ENCODE measurements at places on chromosomes 2 and 18.

DNA sequence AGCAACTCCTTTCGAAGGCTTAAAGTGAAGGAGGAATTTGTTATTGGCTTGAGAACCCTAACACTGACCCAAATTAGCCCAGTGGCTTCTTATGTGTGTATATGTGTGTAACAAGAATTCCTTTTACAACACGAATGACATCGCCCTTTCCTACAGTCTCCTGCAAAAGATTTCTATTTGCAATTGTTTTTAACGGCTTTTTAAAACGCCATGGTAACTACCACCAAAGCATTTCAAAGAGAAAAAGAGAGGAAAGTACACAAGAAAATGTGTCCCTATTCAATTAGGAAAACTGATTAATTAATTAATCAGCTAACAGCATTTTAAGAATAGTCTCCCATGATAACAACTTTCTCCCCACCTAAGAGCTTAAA lies 58.1 kb downstream of the PAX3 start:
- no peak for DNase-seq

DNA sequence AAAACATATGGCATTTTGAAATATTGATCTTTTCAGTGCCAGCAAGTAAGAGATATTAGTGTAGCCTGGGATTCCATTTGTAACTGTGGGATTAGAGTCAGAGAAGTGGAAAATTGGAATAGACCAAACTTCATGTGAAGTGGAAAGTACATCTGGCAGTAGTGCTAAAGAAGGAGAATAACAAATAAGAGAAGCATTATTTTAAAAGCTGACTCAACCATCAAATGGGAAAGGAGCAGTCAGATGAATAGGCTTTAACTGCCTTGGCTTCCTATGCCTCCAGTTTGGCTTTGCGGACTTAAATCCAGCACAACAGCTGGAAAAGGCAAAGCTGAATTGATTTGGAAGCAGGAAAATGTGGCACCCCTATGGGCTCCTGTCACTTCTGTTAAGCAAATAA lies 623.1 kb downstream of the TSN start:
- no peak for DNase-seq

DNA sequence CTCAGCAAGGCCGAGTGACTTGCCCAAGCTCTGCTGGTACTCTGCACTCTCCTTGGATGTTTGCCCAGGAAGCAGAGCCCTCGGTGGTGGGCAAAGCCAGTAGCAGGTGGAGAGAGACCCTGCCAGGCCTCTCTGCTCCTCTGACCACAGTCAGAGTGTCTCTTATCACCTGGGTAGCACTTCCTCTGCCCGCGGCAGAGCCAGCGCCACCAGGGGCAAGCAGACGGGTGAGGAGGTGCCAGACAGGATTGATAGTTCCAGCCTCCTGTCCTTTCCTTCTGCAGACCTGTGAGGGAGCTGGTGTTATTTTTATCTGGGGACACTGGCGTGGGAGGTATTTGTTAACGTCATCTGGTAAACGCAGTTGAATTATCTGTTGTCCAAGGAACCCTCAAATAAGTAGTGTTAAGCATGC lies 152.9 kb downstream of the SMAD7 start:
- DNase-seq = no peak

DNA sequence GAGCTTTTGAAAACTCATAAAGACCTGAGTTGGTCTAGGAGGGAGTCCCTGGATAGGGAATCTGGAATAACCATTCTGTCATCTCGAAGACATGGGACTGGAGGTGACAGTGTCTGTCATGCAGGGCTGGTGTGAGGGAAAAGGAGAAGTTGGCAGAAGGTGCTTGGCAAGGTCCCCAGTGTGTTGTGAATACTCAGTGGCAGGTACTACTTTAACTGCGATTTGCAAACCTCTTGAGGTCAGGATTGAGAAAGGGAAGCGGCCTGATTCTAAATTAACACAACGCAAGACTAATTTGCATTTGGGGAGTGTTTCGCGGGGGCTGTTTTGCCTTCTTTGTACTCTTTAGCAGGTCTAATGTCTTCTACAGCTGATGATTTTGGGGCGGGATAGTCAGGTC lies 77.0 kb upstream of the TMEM200C start:
- DNase-seq = no peak

- no peak for DNase-seq
Observed at GRCh38 chr2:149926149-149926548, 338.6 kb upstream of the MMADHC start.

GRCh38 chr2:127418300-127419111 lies at the start of gene PROC:
Gene PROC (plus strand): TSS chr2:127418427. CDS start chr2:127419943, 1,516 bp downstream.
- DNase-seq = no peak

DNA sequence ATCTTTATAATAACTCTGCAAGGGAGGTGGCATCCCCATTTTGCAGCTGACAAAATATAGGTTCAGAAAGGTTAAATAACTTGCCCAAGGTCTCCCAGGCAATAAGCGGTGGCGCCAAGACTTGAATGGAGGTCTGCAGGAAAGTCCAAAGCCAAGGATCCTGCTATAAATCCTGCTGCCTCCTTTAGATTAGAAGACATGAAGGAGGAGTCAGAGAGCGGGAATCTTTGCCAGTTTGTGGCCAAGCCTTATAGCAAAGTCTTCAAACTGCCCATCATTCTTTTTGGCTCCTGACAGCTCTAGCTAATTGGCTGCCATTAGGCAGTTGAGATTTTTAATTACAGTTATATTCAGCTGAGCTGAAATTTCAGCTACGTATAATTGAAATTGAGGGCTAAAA lies 114.3 kb downstream of the C1D start:
- DNase-seq = no peak

DNA sequence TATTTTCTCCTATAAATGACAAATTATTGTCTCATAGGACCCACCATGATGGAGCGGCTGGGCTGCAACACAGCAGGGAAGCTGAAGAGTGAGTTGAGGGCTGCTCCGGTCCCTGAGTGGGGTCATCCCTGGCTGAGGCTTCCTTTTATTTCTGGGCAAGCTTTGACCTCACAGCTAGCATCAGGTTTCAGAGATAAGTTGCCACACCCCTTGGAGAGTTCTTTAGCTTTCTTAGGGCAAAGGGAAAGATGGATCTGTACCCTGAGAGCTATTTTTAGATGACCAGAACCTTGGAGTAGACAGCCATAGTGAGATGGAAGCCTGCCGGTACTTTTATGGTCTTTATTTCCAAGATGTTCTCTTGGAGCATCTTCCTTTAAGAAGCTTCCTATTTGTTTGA lies 11.5 kb downstream of the MYL1 start:
- no peak for DNase-seq

DNA sequence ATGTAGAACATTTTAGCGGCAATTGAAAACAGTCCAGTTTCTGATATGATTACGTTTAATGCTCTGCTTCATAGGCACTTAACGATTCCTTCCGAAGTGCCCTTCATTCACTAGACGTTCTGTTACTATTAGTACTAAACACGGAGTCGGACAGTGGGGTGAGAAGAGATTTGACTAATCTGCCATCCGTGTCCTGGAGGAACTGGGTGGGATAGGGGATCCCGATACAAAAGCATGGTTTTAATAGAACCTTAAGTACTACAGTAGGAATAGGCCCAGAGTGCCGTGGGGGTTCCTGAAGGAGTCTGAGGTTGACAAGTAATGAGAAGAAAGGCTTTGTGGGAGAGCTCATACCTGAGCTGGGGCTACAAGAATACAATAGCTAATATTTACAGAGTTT lies 631 bp downstream of the MORN2 start:
- DNase-seq = no peak

DNA sequence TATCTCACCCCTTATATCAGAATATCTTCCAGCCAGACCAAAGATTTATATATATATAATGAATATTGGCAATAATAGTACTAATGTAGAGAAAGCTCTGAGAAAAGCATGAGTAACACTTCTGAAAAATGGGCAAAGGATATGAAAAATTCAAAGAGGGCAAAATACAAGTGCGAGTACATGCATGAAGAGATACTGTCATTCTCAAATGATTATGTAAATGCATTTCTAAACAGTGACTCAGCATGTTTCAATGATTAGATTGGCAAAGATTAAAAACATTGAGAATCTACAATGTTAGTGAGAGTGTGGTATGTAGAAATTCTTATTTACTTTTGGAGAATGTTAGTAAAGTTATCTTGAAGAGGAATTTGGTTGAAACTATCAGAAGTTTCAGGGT lies 118.3 kb upstream of the NEDD4L start:
- no peak for DNase-seq

DNA sequence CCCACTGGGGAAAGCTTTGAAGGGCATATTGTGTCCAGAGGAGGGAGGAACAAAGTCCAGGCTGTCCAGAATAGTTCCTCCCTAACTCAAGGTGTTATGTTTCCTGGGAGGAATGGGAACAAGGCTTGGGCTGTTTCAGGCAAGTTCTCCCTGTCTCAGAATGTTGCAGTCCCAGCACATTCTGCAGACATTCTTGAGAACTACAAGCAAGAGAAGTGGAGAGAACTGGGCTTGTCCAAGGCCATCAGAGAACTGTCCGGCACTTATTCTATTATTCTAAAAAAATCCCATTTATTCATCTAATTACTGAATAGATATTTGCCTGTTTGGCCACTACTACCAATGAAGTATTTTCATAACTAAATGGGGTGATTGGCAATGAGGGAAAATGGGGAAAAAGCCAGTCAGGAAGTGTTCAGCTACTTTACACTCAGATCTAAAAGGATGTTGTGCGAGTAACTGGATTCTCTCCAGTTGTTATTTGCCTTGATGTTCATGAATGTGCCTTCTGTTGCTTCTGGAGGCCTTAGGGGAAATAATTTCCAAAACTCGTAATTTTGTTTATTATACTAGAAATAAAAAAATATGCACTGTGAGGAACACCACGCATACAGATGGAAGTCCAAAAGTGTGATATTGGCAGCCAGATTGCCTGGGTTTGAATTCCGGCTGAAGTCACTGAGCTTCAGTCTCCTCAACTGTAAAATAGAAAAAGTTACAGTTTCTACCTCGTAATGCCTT lies 300.1 kb upstream of the RND3 start:
- no peak for DNase-seq

GRCh38 chr2:22737144-22737543 lies 647.8 kb upstream of the KLHL29 start:
- no peak for DNase-seq

DNA sequence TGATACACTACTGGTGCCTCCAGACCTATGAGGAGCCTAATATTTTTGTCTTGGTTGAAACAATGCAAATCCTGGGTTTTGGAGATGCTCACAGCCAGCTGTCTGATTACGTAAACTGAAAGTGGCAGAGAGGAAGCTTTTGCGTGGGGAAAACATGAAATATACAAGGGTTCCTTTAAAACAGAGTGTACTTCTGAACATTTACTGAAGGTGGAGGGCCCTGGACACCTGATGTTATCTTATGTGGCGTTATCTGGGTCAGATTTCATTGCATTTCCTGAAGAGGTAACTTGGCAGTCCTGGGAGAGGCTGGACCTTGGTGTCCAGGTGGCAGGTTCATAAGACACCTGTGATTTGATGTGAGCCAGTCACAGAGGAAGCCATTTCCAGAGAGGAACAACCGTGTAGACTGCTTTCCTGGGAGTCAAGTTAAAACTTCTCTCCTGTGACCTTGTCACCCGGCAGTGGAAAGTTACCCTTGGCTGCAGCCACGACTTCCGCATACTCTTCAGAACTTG lies 105.0 kb downstream of the NEDD4L start:
- no peak for DNase-seq

DNA sequence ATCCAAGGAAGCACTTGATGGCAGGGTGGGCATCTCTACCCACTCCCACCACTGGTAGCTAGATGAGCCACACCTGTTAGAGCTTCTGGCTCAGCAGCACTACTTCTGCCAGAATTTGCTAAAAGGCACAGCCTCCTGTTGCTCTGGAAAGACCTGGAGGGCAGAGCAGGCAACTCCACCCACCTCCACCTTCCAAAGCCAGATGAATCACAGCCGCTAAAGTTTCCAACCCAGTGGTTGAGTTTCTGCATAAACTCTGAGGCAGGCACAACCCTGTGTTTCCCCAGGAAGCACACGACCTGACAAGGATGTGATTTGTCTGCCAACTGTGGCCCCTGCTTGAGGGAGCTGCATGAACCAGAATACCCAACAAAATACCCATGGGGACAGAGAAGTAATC lies 111.6 kb upstream of the GCFC2 start:
- no peak for DNase-seq

GRCh38 chr18:62846313-62846712 lies 131.0 kb downstream of the PHLPP1 start:
- no peak for DNase-seq

GRCh38 chr2:224009605-224010315 lies 29.3 kb downstream of the SERPINE2 start:
- DNase-seq = no peak

DNA sequence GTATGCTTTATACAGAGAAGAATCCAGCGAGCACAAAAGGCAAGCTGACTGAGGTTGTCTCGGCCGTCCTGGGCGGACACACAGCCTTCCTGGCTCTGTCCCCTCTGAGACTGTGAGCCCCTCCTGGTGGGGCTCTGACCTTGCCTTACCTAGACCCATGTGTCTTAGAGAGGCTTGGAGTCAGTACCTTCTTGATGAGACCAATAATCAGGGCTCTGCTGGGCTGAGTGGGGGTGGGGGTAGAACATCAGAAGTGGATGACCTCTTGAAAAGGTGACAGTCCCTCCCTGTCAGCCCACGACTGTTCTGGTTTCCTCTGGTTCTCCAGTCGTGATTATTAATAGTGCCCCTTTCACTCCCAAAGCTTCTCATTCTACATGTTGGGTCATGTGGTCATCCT lies 31.2 kb downstream of the TWIST2 start:
- DNase-seq = no peak

GRCh38 chr18:76553715-76554546 lies 58.9 kb upstream of the ZNF516 start:
- DNase-seq = no peak

DNA sequence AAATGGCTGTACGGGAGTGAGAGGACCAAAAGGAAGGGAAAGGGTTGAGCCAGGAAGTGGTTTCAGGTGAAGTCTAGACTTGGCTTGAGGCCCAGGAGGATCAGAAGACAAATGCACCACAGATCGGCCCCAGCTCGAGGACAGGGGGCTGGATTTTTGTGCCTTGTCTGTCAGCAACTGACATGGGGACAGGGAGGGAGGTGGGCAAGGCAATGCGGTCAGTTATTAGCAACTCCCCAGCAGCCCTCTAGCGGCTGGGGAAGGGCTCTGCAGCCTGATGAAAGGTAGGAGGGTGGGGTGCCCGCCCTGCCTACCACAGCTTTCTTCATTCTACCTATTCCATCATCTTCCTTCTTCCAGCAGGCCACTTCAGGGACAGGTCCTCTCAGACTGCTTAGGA lies 50.0 kb downstream of the CPO start:
- no peak for DNase-seq

Measured in effector memory CD8-positive, alpha-beta T cell (primary cell).